ENCODE measurements at places on chromosomes 6 and 20.

- no peak for DNase-seq
These were observed 3.7 kb downstream of the CTSA start for GRCh38 chr20:45894797-45895196.

DNA sequence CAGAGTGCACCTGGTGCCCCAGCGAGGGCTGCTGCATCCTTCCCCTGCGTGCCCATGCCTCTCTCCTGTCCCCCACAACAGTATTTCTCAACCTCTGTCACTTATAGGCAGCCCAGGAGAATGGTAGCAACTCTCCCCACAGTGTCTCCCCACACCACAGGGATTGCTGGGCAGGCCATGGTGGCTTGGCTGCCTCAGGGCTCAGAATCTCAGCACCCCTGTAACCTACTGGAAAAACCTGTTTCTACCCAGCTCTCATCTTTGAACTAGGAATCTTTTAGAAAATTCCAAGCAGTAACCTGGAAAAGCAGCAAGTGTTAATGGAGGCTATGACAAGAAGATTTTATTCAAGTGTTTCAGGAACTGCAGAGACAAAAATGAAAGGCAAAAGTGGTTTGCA, 38.0 kb downstream of the CD164 start:
- DNase-seq: no peak

DNA sequence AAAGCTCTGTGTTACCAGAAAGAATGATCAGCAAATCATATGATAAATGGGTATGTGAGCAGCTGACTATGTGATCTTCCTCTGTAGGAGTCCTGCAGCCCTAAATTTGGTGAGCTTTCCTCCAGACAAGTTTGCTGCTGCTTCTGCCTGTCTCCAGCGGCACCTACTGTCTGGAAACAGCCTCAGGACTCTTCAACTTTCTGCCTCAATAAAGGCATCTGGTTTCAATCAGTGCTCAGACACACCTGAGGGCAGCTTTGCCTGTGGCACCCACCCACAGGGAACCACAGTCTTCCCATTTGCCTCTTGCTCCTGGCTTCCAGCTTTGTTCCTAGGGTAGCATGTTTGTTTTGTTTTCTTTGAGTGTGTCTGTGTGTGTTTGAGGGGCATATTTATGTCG, 727.9 kb upstream of the MAN1A1 start:
- DNase-seq: no peak

DNA sequence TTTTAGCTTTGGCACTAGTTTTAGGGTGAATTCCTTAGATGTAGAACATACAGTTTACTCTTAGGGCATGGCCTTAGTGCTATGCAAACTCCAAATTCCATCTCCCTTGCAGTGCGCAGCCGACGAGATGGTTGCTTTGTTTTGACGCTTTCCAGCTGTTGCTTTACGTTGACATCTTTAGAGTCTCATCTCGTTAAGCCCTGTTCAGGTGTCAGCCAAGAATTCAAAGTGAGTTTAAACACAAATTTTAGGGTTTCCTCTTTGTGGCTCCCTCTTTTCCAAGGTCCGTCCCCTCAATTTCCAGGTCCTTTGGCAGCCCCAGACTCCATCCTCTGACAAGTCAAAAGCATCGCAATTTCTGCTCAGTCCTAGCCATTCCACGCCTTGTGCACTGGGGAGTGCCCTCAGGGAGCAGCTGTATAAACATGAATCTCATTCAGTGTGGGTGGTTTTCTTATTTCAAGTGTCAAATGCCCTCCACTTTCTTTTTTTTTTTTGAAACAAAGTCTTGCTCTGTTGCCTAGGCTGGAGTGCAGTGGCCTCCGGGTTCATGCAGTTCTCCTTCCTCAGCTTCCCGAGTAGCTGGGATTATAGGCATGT, 14.1 kb upstream of the MAK start:
- DNase-seq: no peak

DNA sequence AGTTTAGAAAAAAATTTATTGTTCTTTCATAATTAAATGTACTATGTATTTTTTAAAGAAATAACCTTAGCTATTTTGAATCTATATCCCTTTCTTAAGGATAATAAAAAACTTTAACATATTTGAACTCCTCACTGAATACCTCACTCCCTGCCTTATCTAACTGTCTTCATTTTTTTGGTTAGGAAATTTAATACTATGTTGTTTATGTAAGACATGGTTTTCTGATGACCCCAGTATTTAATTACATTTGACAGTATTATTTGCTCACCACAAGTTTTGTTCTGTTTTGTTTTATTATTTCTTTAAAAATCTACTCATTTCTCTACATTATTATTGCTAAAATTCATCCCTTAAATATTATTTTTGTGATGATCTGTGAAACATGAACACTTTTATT, 394.4 kb upstream of the ADGRB3 start:
- no peak for DNase-seq

- DNase-seq: peak; percentile 52
These were observed 110.6 kb downstream of the PREX1 start for GRCh38 chr20:48717095-48717672.

- DNase-seq: no peak
These were observed 308.2 kb downstream of the EYA4 start for GRCh38 chr6:133549371-133549801.

- DNase-seq: no peak
These were observed 16.8 kb downstream of the SOX4 start for GRCh38 chr6:21610341-21610740.

- peak; percentile 54 for DNase-seq
These were observed 5.2 kb downstream of the OCSTAMP start for GRCh38 chr20:46545077-46545826.

DNA sequence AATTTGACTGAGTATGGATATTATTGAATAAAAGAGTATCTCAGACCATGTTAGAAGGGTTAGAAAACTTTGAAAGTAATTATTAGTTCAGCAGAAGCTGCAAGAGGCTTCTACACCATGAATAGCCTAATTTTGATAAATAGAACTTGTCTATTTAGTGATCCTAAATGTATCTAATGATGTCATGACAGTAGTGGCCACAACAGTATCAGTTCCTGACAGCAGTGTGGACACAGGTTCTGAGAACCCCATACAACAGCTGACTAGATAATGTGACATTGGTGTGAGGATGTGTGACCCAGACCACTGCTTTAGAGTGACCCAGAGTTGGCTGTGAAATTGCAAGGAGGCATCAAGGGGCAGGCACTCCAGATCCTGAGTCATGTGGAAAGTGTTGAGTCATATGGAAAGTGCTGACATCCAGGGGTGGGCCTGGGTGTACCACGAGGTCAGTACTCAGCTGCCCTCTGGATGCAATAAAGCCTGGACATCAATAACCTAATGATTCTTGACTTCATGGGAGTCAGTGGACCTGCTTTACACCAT, 754.7 kb downstream of the DHX35 start:
- DNase-seq: no peak

GRCh38 chr6:33768644-33769120, 20.2 kb downstream of the LEMD2 start:
- peak; percentile 67 for DNase-seq

DNA sequence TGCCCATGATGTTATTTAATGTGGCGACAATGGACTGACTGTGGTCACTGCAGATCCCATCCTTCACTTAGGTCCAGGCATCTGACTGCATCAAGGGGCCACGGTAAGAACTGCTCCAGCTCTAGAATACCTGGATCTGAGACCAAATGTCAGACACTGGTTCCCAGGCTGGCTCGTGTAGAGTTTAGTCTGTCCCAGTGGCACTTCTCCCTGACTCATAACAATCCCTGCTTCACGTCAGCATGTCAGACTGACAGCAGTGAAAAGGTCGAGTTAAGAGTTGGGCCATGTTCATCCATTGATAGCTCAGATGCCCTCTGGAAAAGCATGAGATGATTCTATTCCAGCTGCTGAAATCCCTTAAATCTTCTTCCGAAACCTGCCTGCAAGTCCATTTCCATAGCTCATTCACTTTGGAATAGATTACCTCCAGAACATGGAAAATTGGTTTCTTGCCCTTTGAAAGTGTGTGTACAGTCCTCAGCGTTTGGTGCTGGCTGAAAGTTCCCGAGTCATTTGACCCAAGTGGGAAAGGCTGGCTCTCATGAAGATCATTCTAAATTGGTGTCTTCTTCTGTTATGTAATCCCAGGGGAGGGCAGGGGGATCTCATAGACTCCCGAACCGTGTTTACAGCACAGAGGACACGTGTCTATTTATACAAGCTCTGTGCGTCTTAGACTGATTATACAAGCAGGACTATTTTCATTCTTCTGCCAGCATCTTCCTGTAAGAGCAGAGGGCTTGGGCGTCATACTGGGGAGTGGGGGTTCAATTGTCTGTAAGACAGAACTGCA, 160.8 kb downstream of the ZDHHC14 start:
- no peak for DNase-seq

- DNase-seq: peak; percentile 73
These were observed 17.9 kb upstream of the EXOC2 start for GRCh38 chr6:710601-711571.

- no peak for DNase-seq
These were observed 543 bp upstream of the MUC22 start for GRCh38 chr6:31009731-31010130.

GRCh38 chr6:168852376-168852884, 401.2 kb downstream of the THBS2 start:
- DNase-seq: no peak

DNA sequence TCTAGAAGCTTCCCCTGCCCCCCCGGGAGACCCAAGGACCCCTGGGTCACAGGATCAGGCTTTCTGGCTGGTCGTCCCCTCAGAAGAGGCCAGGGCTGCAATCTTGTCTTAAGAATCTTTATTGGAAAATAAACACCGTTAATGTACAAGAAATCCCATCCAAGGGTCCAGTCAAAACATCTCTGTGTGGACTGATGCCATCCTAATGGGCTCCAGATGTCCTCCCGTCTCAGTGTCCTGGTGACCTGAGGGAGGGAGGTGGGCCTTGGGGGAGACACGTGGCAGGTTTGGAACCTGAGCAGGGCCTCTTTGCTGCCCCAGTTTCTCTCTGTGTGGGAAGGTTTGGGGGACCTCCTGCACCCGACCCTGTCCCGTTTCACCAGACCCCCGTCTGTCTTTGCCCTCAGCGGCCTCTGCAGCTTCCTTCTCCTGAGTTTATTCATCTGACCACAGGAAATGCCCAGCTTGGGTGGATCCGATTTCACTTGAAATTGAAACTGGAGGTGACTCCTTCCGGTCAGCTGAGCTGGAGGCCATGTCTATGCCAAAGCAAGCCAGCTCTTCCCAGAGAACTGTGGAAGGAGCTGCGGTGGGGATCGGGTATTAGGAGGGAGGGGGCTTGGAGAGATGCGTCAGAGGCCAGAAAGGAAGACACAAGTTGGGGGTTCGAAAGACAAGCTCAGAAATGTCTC, 75.1 kb downstream of the SLC2A10 start:
- DNase-seq: no peak

DNA sequence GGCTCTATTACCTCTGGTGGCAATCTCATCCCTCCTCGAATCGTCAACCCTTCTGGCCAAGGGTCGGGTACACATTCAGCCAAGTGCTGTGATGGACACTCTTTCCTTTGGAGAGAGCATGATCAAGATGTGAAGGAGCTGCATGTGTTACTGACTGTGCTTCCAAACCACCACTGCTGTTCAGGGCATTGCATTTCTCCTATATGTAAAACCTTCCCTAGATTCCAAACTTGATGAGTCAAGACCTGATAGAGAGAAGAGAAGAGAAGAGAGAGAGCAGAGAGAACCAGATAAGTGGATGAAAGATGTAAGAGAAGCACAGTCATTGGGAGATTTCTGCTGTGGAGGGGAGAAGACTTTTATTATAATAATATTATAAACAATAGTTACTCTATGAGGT, 162.2 kb downstream of the KCNQ5 start:
- DNase-seq: no peak

DNA sequence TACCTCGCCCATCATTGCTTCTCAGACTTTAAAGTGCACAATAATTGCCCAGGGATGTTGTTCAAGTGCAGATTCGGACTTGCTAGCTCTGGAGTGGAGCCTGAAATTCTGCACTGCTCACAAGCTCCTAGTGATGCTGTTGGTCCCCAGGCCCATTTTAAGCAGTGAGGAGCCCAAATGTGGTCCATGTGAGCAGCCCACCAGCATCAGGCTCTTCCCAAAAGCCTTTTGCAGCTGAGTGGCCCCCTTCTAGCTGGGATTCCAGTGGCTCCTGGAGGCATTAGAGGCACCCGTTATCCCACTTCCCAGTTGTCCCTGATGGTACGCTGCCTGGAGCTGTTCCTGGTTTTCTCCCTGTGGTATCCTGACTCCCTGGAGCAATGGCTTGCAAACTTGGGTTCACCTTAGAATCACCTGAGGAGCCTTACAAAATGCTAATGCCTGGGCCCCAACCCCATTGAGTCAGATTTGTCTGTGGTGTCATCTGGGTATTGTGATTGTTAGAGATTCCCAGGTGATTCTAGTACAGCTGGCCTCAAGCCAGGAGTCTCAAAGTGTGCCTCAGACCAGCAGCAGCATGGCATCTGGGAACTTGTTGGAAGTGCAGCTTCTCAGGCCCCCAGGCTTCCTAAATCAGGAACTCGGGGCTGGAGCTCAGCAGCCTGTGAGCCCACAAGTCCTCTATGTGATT, 186.9 kb upstream of the SLC24A3 start:
- no peak for DNase-seq

- no peak for DNase-seq
These were observed 612.3 kb downstream of the UTRN start for GRCh38 chr6:144897441-144897921.

DNA sequence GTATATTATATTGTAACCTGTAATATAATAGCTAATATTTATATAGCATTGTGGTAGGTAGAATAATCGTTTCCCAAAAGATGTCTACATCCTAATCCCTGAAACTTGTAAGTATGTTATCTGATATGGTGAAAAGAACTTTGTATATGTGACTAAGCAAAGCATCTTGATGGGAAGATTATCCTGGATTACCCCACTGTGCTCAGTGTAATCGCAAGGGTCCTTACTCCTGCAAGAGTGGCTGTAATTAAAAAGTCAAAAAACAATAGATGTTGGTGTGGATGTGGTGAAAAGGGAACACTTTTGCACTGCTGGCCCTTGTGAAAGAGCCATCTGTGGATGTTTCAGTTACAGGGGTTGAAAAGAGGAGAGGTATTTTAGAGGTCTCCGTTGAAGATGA, 95.2 kb downstream of the EDN1 start:
- DNase-seq: no peak

DNA sequence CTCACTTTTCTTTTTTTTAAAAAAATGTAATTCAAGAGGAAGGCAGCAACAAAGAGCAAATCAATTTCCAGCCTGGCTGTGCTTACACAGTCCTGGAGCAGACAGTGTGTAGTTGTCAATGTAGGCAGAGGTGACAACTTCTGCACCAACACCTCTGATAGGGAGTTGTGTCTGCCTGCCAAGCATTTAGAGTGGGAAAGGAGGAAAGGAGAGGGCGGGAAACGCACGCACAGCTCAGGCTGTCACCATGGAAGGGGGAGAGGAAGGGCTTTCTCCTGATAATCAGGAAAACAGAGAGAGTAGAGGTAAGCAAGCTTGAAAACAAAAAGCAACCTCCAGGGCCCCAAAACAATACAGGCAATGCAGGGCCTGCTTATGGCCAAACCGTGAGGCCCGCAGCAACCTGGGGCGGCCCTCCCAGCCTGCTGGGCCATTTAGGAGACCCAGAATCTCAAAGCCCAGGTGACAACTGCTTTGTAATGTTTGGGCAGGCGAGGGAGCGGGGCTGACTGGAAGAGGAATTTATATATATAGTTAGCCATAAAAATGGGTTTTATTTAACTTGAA, 41.5 kb upstream of the GFOD1 start:
- no peak for DNase-seq

All from DND-41 (cell line).